Cardiac fibroblast (primary cell): ENCODE measurements at places on chromosomes 5 and 9.

- DNase-seq: no peak
Measured at GRCh38 chr9:32877103-32877502, 93.8 kb downstream of the TMEM215 start.

- no peak for DNase-seq
Measured at GRCh38 chr9:27365707-27366376, 68.9 kb upstream of the EQTN start.

GRCh38 chr9:129458155-129458661 lies 162.7 kb downstream of the C9orf50 start:
- no peak for DNase-seq

DNA sequence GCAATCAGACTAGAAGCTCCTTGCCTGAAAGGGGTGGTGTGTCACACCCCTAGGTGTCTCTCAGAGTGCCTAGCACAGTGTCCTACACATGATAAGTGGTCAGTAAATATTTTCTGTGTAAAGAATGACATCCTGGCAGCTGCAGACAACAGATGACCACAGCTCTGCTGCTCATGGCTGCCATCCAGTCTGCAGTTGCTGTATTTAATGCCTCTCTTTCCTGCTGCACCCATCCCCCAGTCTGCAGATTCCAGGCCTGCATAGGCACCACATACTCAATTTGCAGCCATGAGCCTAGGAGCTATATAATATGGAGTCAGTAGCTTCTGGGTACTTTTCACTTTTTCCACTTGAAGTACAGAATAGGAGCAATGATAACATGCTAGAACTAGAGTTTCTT lies 94.9 kb upstream of the NR4A3 start:
- DNase-seq: no peak

GRCh38 chr5:2143088-2143487 lies 260.4 kb upstream of the IRX4 start:
- DNase-seq: no peak

DNA sequence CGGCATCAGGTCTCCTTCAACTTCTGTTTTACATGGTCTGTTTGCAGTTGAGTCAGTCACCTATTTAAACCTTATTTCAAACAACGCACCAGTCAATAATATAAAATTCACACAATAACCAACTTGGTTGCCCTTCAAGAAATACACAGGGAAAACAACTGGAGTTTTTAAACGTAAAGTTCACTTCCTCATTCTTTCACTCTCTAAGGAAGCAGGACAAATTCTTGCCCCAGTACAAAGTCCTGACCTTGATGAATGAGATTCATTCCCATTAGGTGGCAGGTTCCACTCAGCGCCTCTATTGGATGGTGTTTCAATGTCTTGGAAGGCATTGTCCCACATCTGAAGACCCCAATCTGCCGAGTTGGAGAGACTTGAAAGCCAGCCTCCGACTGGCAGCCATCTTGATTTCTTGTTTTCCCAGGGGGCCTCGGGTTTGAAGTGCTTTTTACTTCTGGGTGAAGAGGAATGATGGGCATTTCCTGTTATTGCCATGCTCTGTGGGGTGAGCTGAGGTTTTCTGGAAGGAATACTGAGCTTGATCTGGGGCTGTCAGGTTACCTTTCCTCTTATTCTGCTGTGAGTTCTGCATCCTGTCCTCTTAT lies 105.0 kb downstream of the ACER2 start:
- peak; percentile 9 for DNase-seq

GRCh38 chr5:71563161-71563560 lies 24.0 kb upstream of the MCCC2 start:
- DNase-seq: no peak

- no peak for DNase-seq
Measured at GRCh38 chr9:133387680-133388079, 11.5 kb downstream of the STKLD1 start.

GRCh38 chr5:170641589-170642031 lies 137.8 kb downstream of the KCNIP1 start:
- no peak for DNase-seq

- DNase-seq: no peak
Measured at GRCh38 chr5:138645778-138646575, 70.8 kb upstream of the HSPA9 start.

- no peak for DNase-seq
Measured at GRCh38 chr9:72935595-72935994, 17.3 kb downstream of the ALDH1A1 start.

DNA sequence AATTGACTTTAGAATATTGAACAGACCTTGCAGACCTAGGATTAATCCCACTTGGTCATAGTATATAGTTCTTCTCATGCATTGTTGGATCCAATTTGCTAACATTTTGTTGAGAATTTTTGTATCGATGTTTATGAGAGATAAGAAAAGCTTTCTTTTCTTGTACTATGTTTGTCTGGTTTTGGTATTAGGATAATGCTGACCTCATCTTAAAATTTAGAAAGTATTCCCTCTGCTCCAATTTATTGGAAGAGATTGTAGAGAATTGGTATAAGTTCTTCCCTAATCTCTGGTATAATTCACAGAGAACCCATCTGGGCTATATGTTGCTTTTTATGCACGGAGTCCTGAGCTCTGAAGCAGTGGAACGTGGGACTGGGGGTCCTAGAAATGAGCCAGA lies 67.7 kb downstream of the ADAMTS16 start:
- no peak for DNase-seq

GRCh38 chr9:110260911-110261310 lies 4.6 kb upstream of the TXN start:
- DNase-seq: no peak

GRCh38 chr9:34254966-34255825 lies 73.9 kb downstream of the KIF24 start:
- peak; percentile 60 for DNase-seq

DNA sequence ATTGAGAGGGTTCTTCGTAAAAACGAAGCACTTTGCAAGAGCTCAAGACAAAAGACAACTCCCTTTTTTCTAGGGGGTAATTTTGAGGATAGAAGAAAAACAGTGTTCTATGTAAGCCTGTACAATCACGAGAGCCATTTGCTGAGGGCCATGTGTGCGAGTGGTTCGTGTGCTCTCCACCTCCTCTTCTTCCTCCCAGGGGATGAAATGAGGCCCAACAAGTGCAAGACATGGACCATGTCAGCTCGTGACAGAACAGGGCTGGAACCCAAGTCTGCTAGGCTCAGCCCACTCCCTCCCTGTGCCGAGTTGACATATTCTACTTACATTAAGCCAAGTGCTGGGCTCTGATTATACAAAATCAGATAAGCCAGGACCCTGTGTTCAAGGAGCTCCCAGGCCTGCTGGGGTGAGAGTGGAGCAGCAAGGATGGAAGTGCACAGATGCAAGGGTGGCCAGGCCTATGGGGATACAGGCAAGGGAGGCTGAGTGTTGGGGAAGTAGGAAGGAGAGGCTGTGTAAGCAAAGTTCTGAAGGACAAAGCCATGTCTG lies 97.9 kb upstream of the MSX2 start:
- DNase-seq: no peak

DNA sequence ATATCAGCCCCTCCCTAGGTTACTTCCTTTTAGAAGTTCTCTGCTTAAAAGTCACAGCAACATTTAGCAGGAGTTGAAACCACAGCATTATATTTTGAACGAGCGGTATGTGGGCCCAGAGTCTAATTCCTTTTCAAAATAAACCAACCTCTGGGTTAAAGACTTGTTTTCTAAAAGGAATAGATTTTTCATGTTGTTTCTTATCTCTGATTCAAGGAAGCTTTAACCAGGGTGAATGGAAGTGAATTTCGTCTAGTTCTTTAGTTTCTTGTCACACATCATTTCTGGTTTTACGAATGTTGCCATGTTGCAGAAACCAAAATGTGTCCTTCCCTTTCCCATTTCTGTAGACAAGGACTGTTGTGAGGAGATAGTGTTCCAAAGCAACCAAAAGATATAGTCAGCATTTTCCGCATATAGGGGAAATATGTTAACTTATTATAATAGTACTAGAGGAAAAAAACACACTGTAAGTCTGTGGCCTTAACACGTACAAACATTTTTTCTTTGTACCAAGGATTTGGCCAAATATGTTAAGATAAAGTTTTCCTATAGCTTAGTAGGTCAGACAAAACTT lies 142.4 kb downstream of the PCSK5 start:
- no peak for DNase-seq

DNA sequence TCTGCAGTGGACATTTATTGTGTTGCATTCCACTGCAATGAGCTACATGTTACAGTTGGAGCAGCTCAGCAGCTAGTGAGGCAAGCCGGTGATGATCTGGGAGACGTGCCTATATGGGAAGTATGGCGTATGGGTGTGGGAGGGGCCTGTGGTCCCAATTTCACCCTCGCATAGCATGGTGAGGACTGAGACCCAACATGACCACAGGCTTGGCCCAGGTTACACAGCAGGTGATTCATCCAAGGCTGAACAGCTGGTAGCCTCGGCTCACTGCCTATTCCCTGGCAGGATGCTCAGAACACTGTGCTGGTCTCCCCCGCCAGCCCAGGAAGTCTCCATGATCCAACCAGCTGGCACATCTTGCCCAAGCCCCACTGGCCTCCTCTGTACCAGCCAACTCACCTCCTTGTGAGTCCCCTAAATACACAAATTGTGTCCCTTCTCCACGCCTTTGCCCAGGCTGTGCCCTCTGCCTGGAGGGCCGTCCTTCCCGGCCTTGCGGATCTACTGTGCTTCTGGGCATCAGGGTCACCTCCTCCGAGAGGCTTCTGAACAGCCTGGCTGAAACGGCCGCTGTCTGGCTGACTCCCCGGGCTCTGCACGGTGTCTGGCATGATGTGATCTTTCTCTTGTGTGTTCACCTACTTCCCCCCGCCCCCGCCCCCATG lies 81.4 kb downstream of the NSUN2 start:
- DNase-seq: peak; percentile 35

DNA sequence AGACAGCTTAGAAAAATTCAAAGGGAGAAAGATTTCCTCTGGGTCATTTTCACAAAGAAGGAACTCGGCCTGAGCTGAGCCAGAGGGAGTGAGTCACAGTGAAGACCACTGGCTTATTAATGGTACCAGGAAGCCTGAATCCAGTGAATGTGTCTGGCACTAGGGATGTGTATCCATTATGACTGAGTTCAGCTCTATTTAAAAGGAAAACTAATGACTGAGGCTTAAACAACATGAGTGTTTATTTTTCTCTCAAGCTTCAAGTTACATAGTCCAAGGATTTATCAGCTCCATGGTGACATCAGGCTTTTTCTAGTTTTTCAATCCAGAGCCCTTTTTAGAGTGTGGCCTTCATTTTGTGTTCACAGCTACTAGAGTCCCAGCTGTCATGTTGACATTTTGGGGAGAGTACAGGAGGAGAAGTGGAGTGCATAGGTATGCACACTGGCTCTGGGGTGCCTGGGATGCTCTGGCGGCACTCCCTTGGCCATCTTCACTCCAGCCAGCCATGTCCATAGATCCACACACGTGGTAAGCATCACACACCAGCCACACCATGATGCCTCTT lies 159.5 kb upstream of the ERCC6L2 start:
- DNase-seq: no peak

GRCh38 chr9:106883030-106883429 lies 20.1 kb downstream of the ZNF462 start:
- no peak for DNase-seq

DNA sequence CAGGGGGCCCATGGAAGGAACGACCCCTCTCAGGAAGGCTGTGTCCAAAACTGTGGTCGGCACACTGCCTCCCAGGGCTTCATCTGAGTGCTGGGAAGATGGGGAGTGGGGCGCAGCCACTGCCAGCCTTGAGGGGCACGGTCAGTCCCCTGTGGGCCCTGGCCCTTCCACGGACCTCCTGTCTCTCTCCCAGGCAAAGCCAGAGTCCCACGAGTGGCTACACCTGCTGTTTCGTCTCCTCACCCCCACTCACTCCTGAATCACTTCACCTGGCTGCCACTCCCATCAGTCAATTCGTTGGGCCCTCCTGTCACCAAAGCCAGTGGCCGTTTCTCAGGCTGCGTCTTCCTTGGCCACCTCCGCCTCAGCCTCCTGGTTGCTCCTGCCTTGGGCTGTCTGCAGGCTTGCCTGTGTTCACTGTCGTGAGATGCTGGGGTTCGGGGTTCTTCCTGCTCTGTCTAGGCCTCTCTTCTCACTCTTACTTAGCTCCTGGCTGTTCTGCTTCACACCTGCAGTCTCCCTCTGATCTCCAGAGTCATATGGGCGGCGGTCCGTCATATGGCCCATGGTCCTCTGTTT lies 58.8 kb upstream of the RNF130 start:
- DNase-seq: no peak

GRCh38 chr9:108212184-108212583 lies 643.6 kb downstream of the ACTL7B start:
- DNase-seq: peak; percentile 49

GRCh38 chr5:75457691-75458090 lies 53.7 kb downstream of the CERT1 start:
- no peak for DNase-seq

- DNase-seq: no peak
Measured at GRCh38 chr5:80762573-80762972, 107.8 kb upstream of the DHFR start.

GRCh38 chr5:52139888-52140615 lies 647.7 kb upstream of the ITGA1 start:
- no peak for DNase-seq

- no peak for DNase-seq
Measured at GRCh38 chr9:71607461-71607881, 160.8 kb downstream of the CEMIP2 start.

DNA sequence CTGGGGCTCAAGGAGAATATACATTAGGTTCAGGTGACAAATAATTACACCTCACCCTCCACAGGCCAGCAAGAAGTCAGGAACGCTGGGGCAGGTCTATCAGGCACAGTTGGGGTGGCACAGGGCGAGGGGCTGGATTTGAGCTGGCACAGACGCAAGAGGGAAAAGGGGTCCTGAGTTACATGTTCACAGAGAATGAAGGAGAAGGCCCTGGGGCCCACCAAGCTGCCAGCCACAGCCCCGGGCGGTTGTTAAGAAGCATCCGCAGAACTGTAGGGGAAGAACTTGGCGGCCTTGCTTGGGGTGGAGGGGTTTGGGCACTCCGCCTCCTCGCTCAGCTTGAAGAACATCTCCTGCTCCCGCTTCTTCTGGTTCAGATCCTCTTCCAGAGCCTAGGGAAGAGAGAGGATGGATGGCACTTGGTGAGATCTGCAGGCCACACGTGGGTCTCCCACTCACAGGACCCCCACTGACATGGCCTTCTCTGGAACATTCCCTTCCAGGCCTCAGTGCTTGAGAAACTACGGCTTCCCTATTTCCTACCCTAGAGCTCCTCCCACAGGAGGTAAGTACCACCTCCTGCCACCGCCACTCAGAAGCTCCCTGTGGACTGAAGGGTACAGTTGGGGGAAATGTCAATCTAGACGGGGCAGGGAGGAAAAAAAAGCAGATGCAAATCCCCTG lies 38.3 kb upstream of the FBXW11 start:
- DNase-seq: no peak

DNA sequence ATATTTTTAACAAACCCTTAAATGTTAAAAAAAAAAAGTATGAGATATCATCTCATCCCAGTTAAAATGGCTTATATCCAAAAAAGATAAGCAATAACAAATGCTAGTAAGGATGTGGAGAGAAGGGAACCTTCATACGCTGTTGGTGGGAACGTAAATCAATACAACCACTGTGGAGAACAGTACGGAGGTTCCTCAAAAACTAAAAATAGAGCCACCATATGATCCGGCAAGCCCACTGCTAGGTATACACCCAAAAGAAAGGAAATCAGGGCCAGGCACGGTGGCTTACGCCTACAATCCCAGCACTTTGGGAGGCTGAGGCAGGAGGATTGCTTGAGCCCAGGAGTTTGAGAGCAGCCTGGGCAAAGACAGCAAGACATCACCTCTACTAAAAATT lies 3.0 kb downstream of the MTMR12 start:
- DNase-seq: no peak

GRCh38 chr5:10227379-10227778 lies 22.3 kb downstream of the ATPSCKMT start:
- peak; percentile 70 for DNase-seq
